Kidney capillary endothelial cell (primary cell): ENCODE measurements at places on chromosomes 7 and 10.

DNA sequence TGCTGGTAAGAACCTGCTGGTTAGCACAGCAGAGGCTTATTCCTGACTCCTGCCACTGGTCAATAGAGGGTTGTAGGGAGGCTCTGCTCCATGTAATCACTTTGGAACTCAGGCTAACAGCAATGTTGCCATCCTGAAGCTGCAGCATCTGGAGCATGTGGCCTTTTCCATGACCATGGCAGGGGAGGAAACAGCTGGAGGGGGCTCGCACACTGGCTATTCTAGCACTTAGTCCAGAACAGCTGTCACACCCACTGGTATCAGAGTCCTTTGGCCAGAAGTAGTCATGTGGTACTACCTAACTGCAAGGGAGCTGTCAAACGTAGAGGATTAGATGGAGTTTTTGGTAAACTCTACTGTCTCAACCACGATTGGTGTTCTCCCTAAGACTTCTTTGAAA is 450.0 kb downstream of the RPS24 start:
- no peak for DNase-seq

- no peak for DNase-seq
These were observed 260.9 kb downstream of the ADARB2 start for GRCh38 chr10:1476455-1476803.

DNA sequence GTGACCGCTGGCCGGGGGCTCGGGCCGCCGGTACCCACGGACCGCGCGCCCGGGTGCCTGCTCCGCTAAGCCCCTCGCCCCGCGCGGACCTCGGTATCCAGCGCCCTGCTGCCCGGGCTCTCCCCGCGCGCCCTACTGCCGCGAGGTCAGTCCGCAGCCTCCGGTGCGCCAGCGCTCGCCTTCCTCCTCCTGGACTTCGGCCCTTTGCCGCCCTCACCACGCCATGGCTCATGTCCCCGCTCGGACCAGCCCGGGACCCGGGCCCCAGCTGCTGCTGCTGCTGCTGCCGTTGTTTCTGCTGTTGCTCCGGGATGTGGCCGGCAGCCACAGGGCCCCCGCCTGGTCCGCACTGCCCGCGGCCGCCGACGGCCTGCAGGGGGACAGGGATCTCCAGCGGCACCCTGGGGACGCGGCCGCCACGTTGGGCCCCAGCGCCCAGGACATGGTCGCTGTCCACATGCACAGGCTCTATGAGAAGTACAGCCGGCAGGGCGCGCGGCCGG is 483 bp downstream of the GDF10 start:
- no peak for DNase-seq

DNA sequence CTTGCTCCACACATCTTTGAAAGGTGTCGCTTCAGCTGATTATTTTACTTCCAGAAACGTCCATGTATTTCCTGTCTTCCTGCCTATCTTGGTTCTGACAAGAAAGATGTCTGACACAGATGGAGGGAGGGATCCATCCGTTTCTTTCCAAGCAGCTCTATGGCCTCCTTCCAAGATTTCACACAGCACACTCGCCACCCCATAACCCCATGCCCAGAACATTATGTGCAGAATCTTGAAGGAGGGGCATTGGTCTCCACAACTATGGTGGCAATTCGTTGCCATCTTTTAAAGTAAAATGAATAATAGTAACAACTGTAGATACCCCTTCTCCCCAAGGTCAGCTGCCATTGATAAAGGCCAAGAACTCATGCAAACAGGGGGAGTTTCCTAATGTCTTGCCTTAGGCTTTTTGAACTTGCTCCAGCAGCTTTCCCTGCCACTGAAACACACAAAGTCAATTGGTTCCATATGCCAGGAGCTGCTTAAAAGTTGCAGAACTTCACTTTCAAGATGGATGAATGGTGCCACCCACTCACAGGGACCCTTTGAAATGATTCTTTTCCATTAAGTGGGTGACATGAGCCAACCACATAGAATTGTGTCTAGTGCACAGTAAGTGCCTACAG is 60.0 kb downstream of the VSTM4 start:
- DNase-seq, result no peak

DNA sequence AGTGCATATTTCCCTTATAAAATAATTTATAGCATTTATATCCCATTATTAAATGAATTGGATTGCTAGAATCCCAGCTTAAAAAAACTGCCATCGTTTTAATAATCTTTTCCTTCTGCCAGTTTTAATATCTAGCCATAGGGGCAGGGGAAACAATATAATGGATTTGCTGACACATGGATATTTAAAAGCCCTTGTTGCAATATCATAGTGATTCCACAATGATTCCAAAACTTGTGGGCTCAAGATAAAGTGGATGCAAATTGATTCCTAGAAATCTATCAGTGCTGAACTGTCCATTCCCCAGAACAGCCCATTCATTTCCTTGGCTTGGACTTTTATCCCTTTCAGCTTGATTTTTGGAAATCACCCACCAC is 2.6 kb downstream of the CPA2 start:
- no peak for DNase-seq
